ENCODE measurements at places on chromosomes 5 and 9.

DNA sequence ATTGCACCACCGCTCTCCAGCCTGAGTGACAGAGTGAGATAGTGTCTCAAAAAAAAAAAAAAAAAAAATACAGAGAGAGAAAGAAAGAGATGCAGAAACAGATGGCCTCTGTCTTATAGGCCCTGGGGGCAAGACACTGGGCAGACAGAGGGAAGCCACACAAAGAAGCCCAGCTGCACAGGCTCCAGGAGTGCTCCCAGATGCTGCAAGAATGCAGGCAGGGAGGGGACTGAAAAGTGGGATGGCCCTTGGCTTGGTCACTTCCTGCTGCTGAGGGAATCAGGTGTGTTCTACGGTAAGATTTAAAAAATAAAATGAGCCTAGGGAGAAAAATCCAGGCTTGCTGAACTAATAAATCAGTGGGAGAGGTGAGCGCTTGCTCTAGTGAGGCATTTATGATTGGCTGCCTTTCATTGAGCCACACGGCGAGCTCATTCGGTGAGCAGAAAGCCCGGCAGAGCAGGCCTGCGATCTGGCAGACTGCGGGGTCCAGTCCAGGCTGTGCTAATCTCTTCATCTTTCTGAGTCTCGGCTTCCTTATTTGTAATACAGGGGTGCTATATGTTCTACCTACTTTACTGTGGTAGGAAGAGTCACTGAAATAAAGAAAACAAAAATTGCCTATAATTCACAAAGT is 80.6 kb downstream of the RAD23B start:
- DNase-seq = no peak

DNA sequence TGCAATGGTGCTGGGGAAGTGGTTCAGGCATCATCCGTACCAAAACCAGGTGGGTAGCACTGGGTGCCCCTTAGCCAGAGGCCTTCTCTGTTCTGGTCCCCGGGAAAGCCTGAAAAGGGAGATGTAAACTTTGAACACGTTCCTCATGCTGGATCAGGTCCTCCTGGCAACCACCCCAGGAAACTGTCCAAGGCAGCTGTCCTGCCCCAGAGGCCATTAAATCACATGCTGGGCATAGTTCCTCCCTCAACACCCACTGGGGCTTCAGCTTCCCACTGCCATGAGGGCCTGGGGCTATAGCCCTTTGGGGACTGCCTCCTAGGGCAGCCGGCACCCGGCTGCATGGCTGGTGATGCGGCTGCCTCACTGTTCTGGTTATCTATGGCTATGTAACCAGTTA is 228.9 kb upstream of the MVB12B start:
- no peak for DNase-seq

DNA sequence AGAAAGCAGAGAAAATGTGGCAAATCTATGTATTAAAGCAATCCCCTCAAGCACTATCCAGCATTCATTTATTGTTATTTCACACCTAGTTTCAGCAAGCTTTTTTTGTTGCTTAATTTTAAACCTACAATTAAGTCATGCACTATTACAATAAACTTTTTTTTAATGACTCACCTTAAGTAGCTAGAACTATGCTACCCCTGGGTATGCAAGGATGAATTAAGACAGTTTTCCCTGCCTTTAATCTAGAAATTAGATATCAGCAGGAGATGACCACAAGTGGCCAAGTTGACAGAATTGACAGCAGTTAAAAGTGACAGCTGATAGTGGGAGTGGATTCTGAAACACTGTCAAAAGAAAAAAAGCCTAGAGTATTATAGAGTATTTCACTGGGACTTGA is 20.0 kb downstream of the ITGA1 start:
- DNase-seq = no peak

- no peak for DNase-seq
These were observed 307.9 kb downstream of the SPOCK1 start for GRCh38 chr5:137191179-137191578.

- DNase-seq = no peak
These were observed 55.9 kb downstream of the NSUN2 start for GRCh38 chr5:6576861-6577501.

GRCh38 chr9:136051453-136051836 is 43.6 kb downstream of the NACC2 start:
- no peak for DNase-seq

DNA sequence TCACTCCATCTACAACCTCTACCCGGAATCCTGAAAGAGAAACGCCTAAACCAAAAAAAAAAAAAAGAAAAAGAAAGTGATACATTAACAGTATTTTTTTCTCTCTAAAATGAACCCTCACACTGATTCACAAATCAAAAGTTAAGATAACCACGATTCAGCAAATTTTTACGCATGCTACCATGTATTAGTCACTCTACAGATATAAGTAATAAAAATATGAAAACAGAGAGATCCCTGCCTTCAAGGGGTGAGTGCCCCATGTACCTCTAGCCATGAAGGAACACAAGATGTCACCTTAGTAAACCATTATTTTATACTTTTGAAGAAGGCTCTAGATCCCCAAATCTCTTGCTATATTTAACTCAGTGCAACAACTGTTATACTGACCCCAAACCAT is 33.4 kb downstream of the CEMIP2 start:
- DNase-seq = no peak

GRCh38 chr5:80146046-80146445 is 109.8 kb downstream of the SERINC5 start:
- DNase-seq = no peak

DNA sequence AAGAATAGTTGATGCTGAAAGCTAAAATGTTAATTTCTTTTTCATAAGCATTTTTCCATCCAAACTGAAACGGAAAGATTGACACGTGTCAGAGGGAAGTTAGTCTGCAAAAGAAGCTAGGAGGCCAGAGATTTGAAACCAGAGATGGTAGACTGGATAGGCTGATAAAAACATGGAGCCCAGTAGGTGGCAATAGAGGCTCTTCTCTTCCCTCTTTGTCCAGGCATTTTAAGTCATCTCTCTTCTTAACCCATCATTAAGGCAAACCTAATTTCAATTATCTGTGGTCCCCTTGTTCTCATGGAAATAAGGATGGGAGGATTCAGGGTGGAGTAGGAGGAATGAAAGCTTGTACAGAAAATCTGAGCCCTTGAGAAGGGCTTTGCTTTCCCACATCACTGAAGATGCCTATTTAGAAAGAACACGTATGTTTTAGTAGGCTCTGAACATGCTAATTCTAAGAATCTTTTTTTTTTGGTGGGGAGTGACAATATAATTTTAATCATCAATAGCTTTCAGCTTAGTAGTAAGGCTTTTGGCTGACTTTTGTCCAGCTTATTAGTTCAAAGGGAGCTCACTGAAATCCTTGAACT is 66.6 kb downstream of the ZNF474 start:
- no peak for DNase-seq

DNA sequence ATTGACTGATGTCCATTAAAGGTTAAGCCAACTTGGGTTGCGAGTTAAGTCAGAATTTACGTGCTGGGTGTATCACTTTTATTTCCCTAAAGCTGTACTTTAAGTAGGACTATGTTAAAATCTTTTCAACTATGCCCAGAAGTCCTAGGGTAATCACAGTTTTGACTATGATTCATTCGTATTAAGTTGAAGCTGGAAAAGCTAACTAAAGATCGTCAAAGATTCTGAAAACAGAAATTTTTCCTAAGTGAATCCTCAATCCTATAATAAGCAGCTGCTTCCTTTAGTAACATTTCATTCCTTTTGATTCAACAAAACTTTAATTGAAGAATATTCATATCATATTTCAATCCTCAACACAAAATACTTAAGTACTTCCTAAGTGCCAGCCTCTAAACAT is 460.4 kb downstream of the ACTL7B start:
- DNase-seq = no peak

DNA sequence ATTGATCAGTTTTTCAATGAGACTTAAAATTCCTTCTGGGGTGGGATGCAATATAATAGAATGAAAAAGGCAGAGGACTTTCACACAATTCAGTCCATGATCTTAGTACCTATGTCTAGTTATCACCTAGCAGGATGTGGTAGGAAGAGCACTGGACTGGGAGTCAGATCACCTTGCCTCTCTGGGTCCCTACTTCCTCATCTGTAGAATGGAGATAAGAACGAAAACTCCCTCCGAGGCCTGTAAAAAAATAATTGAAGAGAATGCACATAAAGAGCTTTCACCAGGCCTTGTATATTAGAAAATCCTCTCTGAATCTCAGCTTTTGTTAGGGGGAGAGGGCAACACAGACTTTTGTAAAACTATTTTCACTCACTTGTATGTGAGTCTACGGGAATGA is 681 bp upstream of the TMEFF1 start:
- DNase-seq = no peak

DNA sequence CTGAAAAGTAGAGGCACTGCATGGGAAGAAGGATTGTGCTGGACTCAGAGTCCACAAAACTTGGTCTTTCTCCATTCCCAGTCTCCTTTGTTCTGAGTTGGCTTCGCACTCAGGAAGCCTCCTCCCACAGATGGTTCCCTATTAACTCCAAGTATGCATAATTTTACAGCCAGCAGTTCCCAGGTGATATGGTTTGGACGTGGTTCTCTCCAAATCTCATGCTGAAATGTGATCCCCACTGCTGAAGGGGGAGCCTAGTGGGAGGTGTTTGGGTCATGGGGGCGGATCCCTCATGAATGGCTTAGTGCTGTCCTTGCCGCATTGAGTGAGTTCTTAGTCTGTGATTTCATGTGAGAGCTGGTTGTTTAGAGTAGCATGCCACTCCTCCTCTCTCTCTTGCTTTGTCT is 86.6 kb downstream of the FEM1C start:
- no peak for DNase-seq

DNA sequence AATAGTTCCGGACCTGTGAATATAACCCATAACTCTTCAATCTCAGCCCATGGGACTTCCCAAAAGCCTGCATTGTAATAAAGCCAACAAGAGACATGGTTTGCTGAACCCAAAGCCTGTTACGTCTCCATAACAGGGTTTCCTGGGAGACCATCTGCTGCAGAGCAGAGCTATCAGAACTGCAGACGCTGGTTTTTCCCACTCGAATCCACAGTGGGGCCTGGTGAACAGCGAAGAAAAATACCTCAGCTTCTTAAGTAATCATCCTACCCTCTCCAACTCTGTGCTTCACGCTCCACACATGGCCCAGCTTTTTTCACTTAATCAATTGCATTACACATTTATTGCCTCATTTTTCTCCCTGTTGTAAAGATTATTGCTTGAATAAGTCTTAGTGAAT is 409.5 kb upstream of the GRIA1 start:
- no peak for DNase-seq

- DNase-seq = no peak
These were observed 402.4 kb upstream of the PTGER4 start for GRCh38 chr5:40277161-40277906.

DNA sequence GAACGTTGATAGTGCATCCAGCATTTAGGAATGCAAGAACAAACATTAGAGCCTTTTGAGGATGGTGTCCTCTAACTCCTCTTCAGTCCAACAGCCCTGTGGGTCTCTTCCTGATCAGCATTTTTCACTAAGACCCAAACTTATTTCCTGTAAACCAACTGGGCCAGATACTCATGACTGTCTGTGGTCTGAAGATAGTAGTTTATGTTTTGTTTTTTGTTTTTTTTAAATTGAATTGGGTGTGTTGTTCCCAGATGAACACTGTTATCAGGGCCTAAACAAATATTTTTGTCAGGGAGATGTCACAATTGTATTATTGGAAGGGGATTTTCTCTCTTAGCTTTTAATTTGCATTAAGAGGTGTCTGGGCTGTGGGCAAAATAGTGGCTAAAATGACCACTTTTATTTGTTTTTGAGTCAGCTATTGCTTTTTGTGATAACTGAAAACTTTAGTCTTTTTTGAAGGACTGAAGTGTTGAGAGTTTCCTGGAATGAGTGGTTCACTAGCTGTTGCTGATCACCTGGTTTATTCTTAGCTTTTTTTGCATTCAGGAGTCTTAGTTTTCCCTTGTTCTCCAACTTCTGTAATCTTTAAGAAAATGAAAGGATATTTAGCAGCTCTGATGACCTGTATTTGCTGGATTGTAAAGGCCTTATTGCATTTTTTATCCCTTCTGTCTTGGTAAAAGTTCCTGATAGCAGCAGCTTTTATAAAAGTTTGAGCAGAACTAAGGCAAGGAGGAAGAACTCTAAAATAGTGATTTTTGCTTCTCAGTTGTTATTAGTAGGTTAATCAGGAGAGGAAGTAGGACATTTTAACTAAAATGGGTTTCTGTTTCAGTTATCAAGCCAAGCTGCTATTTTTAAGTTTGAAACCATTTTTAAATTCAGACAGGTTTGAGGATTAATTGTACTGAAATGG is 5.5 kb downstream of the MAN2A1 start:
- no peak for DNase-seq

Data from GF-D8 (cell line).